ENCODE measurements at places on chromosomes 7 and 10.

- H3K4me1 ChIP-seq, result peaks cover 4% of the 10 kb centered on the region
- no peak overlapping the region for H3K4me3 ChIP-seq
- H3K27ac ChIP-seq, result no peak overlapping the region
- peaks cover 100% of the 10 kb centered on the region for H3K27me3 ChIP-seq
- no peak for DNase-seq
- H3K36me3 ChIP-seq, result no peaks in the 10 kb centered on the region
These were observed 79.4 kb upstream of the EN2 start for GRCh38 chr7:155378580-155378934.

DNA sequence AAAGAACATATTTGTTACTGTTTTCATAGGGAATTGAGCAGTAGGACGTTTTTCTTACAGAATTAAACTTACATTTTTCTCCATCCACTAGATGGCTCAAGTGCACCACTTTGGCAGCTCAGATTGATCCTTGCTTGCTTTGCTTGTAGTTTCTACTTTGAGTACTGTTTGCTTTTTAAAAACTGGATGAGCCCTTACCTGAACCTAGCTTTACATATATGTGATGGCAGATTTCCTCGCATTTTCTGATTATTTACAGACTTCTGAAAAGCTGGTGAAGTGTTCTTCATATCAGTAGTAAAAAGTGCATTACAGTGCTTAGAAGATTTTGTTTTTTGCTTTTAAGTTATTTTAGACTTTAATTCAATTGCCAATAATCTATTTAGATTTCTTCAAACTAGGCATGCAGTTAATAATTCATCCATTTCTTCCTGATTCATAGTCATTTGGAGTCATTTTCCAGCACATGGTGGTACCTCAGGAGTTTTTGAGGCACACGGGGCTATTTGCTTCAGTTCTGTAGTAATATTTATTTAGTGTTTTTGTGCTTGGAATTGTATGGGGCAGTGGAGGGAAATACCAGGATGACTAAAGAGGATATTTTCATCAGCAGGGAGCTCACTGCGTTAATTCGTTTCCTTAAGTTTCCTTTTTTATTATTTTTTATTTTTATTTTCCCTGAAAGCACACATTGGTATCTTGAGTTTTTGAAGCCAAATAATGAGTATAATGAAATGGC is 57.3 kb downstream of the MAPK8 start:
- no peak overlapping the region for H3K27ac ChIP-seq
- no peak overlapping the region for H3K4me3 ChIP-seq
- H3K27me3 ChIP-seq, result no peaks in the 10 kb centered on the region
- H3K36me3 ChIP-seq, result no peaks in the 10 kb centered on the region

- H3K36me3 ChIP-seq, result no peaks in the 10 kb centered on the region
- H3K4me3 ChIP-seq, result no peak overlapping the region
- no peaks in the 10 kb centered on the region for H3K4me1 ChIP-seq
- no peaks in the 10 kb centered on the region for H3K27me3 ChIP-seq
- DNase-seq, result no peak
These were observed 403.3 kb downstream of the HGF start for GRCh38 chr7:81366546-81366945.

GRCh38 chr7:109639561-109639960 is 1069.9 kb downstream of the DNAJB9 start:
- no peaks in the 10 kb centered on the region for H3K27me3 ChIP-seq
- no peak overlapping the region for H3K4me3 ChIP-seq
- DNase-seq, result no peak
- H3K4me1 ChIP-seq, result no peaks in the 10 kb centered on the region
- H3K27ac ChIP-seq, result no peak overlapping the region

DNA sequence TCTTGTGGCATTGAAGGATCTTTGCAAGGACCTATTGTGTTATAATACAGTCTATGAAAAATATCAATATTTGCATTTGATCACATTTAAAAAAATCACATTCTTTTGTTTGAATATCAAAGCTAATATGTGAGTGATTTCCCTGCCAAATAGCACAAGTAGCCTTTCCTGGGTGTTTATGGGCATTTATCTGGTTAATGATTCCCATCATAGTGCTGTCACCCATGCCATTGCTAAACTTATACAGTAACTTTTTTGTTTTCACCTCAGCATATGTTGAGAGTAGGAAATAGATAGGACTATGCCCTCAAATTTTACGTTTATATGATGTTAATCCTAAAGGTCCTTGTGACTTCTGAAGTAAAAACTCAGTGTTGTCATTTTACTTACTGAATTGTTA is 136.9 kb downstream of the CFTR start:
- H3K36me3 ChIP-seq, result no peaks in the 10 kb centered on the region
- no peak overlapping the region for H3K27ac ChIP-seq
- no peak overlapping the region for H3K4me3 ChIP-seq
- H3K4me1 ChIP-seq, result peaks cover under 1% of the 10 kb centered on the region
- DNase-seq, result no peak

DNA sequence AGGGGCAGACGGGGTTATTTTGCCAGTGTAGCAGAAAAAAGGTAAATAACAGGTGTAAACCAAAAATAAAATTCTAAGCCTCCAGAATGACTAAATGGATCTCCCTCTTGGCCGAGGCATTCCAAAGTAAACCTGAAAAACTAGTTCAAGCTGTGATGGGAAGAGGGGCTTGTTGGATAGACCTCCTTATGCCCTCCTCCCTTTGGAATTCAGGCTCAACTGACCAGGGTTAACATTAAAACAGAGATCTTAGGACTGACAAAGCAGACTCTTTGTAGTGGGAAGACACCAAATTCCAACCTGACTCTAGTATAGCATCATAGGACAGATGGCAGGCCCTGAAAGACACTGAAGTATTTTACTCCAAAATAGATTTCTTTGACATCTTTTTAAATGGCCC is 113.8 kb upstream of the ITGB1 start:
- H3K36me3 ChIP-seq, result no peaks in the 10 kb centered on the region
- H3K4me1 ChIP-seq, result no peaks in the 10 kb centered on the region
- H3K4me3 ChIP-seq, result no peak overlapping the region
- no peaks in the 10 kb centered on the region for H3K27me3 ChIP-seq
- DNase-seq, result no peak

DNA sequence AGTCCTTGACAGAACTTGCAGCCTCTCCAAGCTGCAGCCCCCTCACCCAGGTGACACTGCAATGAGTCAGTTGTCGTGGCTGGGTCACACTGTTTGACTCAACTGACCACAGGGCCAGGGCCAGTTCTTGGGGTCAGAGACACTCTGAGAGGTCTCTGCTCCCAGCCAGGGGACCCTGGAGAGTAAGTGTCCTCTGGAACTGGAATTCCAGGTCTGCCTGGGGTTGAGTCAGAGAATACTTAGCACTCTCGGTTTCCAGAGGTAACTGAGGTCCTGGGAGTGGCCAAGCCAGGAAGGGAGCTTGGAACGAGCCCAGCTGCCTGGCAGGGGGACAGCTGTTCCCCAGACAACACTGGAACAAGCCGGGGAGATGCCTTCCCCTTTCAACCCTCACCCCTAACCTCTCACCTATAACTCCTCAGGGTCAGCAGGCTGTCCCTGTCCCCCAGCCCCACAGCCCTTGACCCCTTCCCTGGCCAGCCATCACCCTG is 2.2 kb upstream of the MYL10 start:
- H3K4me3 ChIP-seq, result no peak overlapping the region
- peak; percentile 29 for DNase-seq
- no peaks in the 10 kb centered on the region for H3K36me3 ChIP-seq
- H3K27me3 ChIP-seq, result no peaks in the 10 kb centered on the region
- H3K27ac ChIP-seq, result no peak overlapping the region

DNA sequence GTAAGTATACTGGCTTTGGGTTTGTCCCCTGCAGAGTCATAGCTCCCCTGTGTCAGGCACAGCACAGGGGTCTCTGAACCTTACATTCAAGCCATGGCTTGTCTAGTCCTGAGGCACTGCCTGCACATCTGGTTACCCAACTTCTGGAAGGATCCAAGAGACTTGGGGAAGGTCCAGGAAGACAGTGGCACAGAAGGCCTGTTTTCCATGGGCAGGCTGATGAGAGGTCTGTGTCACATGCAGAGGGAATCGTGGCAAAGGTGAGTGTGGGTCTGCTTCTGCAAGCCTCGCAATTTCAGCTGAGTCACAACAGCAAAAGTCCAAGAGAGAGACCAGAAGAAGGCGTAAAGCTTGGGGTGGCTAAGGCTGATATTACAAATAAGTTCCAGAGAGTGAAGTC is 28.4 kb upstream of the BMPR1A start:
- H3K27ac ChIP-seq, result peak overlapping the region; percentile 99
- peaks cover 14% of the 10 kb centered on the region for H3K4me1 ChIP-seq
- no peaks in the 10 kb centered on the region for H3K27me3 ChIP-seq

GRCh38 chr10:82938331-82938730 is 1063.3 kb downstream of the NRG3 start:
- H3K27me3 ChIP-seq, result no peaks in the 10 kb centered on the region
- H3K4me1 ChIP-seq, result no peaks in the 10 kb centered on the region
- H3K27ac ChIP-seq, result no peak overlapping the region
- DNase-seq, result no peak
- H3K4me3 ChIP-seq, result no peak overlapping the region

Data from cardiac muscle cell (in vitro differentiated cells and primary cell).